ENCODE measurements at places on chromosomes 2 and 18.

DNA sequence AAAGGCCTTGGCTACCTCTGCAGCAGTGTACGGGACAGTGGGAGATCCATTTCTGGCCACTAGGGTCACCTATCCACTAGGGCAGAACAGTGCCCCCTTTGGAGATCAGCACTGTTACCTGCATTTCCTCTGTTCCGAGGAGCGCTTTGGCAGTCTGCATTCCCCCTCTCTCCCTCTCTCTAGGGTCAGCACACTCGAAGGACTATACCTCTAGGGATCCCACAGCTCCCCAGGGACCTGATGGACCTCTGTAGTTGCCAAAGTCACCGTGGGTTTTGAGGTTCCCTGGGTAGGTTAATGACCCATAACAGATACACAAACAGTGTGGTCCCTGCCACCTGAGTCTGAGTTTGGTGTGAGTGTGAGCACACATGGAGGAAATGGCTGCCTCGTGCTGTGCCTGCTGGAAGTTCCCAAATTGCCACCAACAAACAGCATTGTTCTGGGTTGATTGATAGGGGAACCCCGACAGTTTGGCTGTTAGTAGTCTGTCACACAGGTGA lies 99.8 kb upstream of the VWC2L start:
- DNase-seq, result no peak

GRCh38 chr2:42926434-42927333 lies 134.3 kb upstream of the HAAO start:
- no peak for DNase-seq

GRCh38 chr2:6167592-6168138 lies 475.5 kb downstream of the SOX11 start:
- no peak for DNase-seq

GRCh38 chr2:120711694-120712093 lies 24.0 kb upstream of the GLI2 start:
- DNase-seq, result no peak

- no peak for DNase-seq
Measured at GRCh38 chr2:101508636-101509035, 33.7 kb upstream of the RFX8 start.

- DNase-seq, result no peak
Measured at GRCh38 chr2:70087702-70088597, 673 bp downstream of the PCBP1 start.

DNA sequence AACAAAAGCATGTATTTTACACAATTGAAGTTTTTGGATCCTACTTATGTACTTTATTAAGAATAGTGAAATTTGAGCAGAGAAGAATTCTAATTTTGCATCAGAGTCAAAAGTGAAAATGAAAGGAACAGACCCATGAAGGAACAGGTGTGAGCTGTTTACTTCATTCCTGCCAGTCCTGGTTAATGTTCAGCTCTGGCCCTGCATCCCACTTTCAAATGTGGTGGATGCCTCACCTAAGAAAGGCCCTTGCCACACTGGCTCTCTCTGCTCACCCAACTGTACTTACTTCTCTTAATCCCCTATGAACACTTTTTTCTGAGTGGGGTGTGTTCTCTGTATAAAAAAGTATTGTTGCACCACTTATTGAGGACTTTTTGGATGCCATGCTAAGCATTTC lies 22.2 kb downstream of the FAM110C start:
- no peak for DNase-seq

Data from dermis microvascular lymphatic vessel endothelial cell (primary cell).